ENCODE measurements at places on chromosomes 12 and 14. TPM values are rescaled to one million over a fixed set of nuclear protein-coding genes. Genes with fewer than 3 reads are reported as not detected.

GRCh38 chr12:6354495-6355393 is 12.9 kb upstream of the TNFRSF1A start:
- DNase-seq = no peak

Gene APPL2
- 36.2 TPM for total RNA-seq

Gene SLC25A47
- total RNA-seq = not detected

DNA sequence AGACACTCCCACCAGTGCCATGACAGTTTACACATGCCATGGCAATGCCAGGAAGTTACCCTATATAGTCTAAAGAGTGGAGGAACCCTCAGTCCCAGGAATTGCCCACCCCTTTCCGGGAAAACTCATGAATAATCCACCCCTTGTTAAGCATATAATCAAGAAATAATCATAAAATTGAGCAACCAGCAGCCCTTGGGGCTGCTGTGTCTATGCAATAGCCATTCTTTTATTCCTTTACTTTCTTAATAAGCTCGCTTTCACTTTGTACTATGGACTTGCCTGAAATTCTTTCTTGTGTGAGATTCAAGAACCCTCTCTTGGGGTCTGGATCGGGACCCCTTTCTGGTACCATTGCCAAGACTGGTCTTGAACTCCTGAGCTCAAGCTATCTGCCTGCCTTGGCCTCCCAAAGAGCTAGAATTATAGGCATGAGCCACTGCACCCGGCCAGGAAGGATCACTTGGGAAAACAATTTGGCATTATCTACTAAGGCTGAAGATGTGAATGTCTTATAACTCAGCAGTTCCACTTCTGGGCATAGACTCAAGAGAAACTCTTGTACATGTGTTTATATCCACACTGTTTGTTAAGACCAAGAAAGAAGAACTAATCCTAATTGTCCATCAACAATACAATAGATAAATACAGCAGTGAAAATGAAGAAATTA is 35.9 kb upstream of the CEP83 start:
- no peak for DNase-seq

DNA sequence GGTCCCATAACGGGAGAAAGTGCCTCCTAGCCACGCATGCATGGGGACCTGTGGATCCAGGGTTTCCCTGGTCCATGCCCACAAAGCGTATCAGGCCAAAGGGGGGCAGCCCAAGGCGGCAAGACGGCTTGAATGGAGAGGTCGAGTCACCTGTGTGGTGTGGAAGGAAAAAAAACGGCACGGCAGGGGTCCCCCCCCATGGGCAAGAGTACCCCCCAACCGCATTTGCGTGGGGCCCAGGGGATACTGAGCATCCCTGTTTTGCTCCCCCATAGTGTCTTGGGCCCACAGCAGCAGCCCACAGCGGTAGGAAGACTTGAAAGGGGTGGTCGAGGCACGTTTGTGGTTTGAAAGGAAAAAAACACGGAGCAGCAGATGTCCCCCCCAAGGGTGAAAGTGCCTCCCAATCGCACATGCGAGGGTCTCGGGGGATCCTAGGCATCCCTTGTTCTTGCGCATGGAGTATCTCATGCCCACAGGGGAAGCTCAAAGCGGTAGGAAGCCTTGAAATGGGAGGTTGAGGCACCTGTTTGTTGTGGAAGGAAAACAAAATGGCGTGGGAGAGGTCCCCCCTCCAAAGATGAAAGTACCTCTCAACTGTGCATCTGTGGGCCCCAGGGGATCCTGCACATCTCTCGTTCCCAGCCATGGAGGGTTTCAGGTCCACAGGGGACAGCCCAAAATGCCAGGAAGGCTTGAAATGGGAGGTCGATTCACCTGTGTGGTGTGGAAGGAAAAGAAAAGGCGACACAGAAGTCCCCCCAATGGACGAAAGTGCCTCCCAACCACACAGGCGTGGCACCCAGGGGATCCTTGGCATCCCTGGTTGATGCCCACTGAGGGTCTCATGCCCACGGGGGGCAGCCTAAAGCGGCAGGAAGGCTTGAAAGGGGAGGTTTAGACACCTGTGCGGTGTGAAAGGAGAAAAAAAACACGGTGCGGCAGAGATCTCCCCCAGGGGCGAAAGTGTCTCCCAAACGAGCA is 577.5 kb downstream of the ALG10 start:
- DNase-seq = no peak

Gene FGD6
- 14.2 TPM for total RNA-seq

DNA sequence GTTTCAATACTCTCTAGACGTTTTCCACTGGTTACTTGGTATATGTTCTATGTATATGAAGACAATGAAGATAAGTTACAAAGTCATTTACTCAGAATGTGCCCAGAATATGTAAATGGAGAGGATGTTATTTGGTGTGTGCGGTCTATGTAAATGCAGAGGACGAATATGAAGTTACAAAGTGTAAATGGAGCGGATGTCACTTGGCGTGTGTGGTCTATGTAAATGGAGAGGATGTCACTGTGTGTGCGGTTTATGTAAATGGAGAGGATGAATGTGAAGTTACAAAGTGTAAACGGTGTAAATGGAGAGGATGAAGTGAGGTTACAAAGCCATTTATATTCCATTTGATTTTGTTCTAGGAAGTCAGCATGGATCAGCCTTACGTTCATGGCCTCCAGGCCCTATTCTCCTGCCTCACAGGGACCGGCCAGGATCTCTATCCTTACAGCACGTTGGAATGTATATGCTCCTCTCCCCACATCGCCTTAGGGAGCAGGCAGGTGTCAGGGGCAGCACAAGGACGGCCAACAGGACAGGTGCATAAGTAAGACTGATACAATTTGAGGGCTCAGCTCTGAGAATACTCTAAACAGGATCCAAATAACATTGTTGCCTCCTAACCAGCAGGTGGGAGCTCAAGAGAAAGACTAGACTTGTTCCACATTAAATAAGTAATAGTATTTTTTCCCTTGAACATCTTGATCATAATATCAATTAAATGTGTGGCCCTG is 42.4 kb downstream of the GLRX5 start:
- DNase-seq = no peak

GRCh38 chr12:107325075-107325608 is 231.8 kb upstream of the CRY1 start:
- no peak for DNase-seq

Gene SYNDIG1L
- not detected for total RNA-seq

Gene NGB
- not detected for total RNA-seq

Gene LHX5
- total RNA-seq = 0.23 TPM

Gene PPFIBP1
- total RNA-seq = 56.9 TPM

Gene PMCH
- not detected for total RNA-seq

DNA sequence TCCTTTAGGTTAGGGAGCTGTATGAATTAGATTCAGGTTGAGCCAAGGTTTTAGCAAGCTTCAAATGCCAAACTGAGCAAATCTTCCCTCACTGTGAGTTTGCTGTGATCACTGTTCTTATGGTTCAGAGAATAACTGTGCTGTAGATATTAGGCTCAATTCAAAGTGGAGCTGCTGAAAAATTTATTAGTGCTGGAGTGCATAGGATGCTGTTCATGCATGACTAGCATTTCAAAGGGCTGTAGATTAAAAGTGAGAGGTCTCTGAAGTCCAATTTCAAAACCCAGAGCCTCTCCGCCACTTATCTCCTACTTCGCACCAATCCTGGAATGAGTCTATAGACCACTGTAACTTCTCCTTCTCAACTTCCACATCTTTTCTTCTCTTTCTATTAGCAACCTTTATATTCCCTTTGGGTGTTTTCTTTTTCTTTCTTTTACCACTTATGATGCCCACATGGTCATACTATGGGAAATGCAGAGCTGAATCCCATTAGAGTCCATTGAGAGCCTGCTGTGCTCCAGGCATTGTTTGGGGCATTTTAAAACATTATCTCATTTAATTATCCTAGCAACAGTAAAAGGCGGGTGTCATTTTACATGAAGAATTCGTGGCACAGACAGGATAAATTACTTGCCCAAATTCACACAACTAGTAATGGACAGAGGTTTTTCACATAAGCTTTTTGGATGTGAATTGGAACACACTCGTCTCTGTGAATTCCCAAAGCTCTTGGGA is 77.5 kb upstream of the EEA1 start:
- no peak for DNase-seq

Gene OR4K2
- not detected for total RNA-seq

- peak; percentile 51 for DNase-seq
These were observed 8.0 kb downstream of the CACNB3 start for GRCh38 chr12:48826209-48826855.

Gene FOXG1
- total RNA-seq = not detected

DNA sequence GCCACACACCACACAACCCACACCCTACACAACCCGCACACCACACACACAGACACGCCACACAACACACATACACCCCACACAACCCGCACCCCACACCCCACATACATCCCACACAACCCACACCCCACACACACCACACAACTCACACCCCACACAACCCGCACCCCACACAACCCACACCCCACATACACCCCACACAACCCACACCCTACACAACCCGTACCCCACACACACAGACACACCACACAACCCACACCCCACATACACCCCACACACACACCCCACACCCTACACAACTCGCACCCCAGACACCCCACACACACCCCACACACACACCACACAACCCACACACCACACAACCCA is 78.5 kb downstream of the NOC4L start:
- no peak for DNase-seq

DNA sequence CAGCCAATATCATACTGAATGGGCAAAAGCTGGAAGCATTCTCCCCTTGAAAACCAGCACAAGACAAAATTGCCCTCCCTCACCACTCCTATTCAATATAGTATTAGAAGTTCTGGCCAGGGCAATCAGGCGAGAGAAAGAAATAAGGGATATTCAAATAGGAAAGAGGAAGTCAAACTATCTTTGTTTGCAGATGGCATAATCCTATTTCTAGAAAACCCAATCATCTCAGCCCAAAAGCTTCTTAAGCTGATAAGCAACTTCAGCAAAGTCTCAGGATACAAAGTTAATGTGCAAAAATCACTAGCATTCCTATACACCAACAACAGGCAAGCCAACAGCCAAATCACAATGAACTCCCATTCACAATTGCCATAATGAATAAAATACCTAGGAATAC is 21.0 kb upstream of the ANP32D start:
- DNase-seq = no peak

DNA sequence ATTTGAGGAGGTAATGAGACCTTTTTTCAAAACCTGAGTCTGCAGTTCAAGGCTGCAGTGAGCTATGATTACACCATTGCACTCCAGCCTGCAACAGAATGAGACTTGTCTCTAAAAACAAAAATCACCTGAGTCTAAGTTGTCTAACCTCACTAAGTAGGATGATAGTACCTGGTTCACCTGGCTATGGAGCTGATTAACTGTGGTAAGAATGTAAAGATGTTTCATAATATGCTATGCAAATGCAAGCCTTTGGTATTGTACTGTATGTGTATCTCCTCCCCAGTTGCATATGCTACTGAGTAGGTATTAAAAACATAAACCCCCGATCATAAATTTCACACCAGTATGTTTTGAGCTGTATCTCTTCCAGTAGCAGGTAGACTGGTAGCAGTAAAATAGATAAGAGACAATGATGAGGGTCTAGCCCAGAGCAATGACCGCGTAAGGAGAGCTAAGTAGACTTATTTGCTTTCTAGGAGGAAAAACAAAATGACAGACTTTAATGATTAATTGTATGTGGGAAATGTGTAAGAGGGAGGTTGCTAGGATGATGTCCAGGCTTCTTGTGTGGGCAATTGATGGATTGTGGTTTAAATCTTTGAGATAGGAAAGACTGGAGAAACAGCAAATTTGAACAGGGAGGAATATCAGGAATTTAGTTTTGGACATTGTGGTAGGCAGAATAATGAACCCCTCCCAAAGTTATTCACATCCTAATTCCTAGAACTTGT is 41.6 kb upstream of the EGLN3 start:
- DNase-seq = no peak

DNA sequence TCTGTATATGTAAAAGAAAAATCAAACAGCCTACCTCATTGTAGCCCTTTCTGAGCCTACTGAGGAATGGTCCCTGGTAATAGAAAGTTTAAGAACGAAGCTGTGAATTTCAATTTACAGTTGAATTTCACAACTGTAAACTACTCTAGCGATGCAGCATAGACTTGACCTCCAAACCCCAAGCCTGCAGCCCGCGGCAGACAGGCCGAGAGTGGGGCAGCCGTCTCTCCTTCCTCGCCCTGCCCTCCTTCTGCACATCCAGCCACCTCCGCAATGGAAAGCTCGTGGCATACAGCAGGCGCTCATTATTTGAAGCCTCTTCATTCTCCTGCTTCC is 15.3 kb downstream of the RNASE2 start:
- no peak for DNase-seq

DNA sequence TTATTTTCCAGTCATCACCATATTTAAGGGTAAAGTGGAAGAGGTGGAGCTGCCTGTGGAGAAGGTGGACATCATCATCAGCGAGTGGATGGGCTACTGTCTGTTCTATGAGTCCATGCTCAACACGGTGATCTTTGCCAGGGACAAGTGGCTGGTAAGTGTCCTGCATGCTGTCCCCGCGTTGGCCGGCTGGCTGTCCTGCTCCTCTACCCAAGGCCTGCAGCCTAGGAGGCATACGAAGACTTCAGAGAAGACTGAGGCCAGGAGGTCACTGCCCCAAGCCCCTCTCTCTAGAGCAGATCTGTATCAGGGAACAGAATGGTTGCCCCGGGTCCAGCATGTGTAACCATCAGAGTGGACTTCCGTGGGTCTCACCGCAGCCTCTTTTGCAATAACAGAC is 77.7 kb downstream of the PRMT8 start:
- no peak for DNase-seq
